Endothelial cell (in vitro differentiated cells): ENCODE measurements at places on chromosomes 16 and 17.

GRCh38 chr17:50027172-50027880 is 28.6 kb upstream of the ITGA3 start:
- H3K27ac ChIP-seq, result no peak overlapping the region
- no peak overlapping the region for H3K4me3 ChIP-seq
- no peak for DNase-seq

- no peak overlapping the region for H3K27ac ChIP-seq
- no peaks in the 10 kb centered on the region for H3K4me1 ChIP-seq
Observed at GRCh38 chr17:50102164-50102991, 7.2 kb downstream of the PDK2 start.

DNA sequence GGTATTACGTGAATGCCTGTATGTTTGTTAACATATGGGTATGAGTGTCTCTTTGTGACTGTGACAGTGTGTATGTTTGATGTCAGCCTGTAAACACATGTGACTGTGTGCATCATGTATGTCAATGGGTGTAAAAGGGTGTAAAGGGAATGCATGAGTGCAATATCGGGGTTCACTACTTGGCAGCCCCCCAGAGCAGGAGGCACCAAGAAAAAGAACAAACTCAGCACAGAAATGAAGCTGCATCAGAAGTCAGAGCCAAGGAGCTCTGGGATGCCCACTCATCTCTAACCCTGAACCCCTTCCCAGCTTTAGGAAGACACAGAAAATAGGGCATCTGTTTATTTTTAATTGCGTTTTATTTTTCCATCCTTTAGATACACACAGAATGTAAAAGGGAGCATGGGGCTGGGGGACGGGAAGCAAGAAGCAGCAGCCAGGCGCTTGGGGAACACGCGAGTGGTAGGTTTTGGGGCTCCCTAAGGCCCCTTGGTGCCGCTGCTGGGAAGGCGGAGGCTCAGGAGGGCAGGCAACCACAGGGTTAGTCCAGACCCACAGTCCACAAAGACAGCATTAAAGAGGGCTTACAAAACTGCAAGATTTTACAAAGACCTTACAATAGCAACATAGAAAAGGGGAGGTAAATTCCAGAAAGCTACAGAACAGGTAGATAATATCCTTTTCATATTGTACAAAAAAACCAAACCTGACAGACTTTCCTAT is 2.3 kb upstream of the HOXB6 start:
- DNase-seq, result no peak
- no peak overlapping the region for H3K27ac ChIP-seq
- H3K4me3 ChIP-seq, result no peak overlapping the region
- no peaks in the 10 kb centered on the region for H3K36me3 ChIP-seq

- H3K27ac ChIP-seq, result no peak overlapping the region
- no peak for DNase-seq
- peaks cover 5% of the 10 kb centered on the region for H3K36me3 ChIP-seq
- H3K4me3 ChIP-seq, result no peak overlapping the region
- H3K4me1 ChIP-seq, result peaks cover 31% of the 10 kb centered on the region
- H3K27me3 ChIP-seq, result peaks cover 6% of the 10 kb centered on the region
Observed at GRCh38 chr17:42283241-42284023, 4.9 kb upstream of the STAT5A start.

GRCh38 chr17:82216301-82217119 is 3.9 kb upstream of the CCDC57 start:
- H3K36me3 ChIP-seq, result peaks cover 4% of the 10 kb centered on the region
- no peak overlapping the region for H3K4me3 ChIP-seq
- H3K27me3 ChIP-seq, result peaks cover 5% of the 10 kb centered on the region
- no peak for DNase-seq
- H3K4me1 ChIP-seq, result peaks cover 3% of the 10 kb centered on the region

GRCh38 chr16:8943001-8943763 is 20.5 kb downstream of the USP7 start:
- peaks cover 21% of the 10 kb centered on the region for H3K4me1 ChIP-seq
- DNase-seq, result no peak
- no peaks in the 10 kb centered on the region for H3K36me3 ChIP-seq
- H3K4me3 ChIP-seq, result no peak overlapping the region
- H3K27ac ChIP-seq, result no peak overlapping the region

- no peak overlapping the region for H3K27ac ChIP-seq
- H3K27me3 ChIP-seq, result peaks cover 10% of the 10 kb centered on the region
- no peaks in the 10 kb centered on the region for H3K4me1 ChIP-seq
- H3K36me3 ChIP-seq, result no peaks in the 10 kb centered on the region
Observed at GRCh38 chr17:83149761-83150251, 70.4 kb downstream of the METRNL start.

- H3K4me1 ChIP-seq, result peaks cover 18% of the 10 kb centered on the region
- H3K27me3 ChIP-seq, result peaks cover 5% of the 10 kb centered on the region
- no peaks in the 10 kb centered on the region for H3K36me3 ChIP-seq
- no peak overlapping the region for H3K27ac ChIP-seq
Observed at GRCh38 chr17:30228011-30228410, 7.5 kb downstream of the SLC6A4 start.

GRCh38 chr17:79008666-79009387 is 737 bp downstream of the CANT1 start:
- H3K4me1 ChIP-seq, result peaks cover 35% of the 10 kb centered on the region
- H3K4me3 ChIP-seq, result peak overlapping the region; percentile 98
- H3K27me3 ChIP-seq, result peaks cover 7% of the 10 kb centered on the region
- peak overlapping the region; percentile 91 for H3K27ac ChIP-seq
- no peak for DNase-seq
- H3K36me3 ChIP-seq, result peaks cover 14% of the 10 kb centered on the region

GRCh38 chr17:42133461-42134041 is 10.9 kb downstream of the HSPB9 start:
- peaks cover 70% of the 10 kb centered on the region for H3K4me1 ChIP-seq
- H3K27me3 ChIP-seq, result peaks cover 11% of the 10 kb centered on the region
- peaks cover 26% of the 10 kb centered on the region for H3K36me3 ChIP-seq

DNA sequence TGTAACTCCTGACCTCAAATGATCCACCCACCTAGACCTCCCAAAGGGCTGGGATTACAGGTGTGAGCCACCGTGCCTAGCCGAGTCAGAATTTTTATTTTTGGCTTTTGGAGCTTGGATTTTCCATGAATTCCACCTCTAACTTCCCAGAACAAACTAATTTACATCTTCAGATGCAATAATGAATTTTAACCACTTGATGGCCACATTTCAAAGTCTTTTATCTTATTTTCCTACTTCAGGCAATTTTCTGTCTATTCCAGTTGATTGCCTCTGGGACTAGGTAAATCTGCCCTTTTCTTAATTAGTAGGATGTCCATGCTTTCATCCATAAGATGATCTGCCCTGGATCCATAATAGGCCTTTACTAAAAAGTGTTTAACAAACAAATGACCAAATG is 156.4 kb upstream of the ANKFN1 start:
- H3K4me1 ChIP-seq, result no peaks in the 10 kb centered on the region
- no peak overlapping the region for H3K4me3 ChIP-seq
- no peak overlapping the region for H3K27ac ChIP-seq
- no peak for DNase-seq
- H3K27me3 ChIP-seq, result no peaks in the 10 kb centered on the region
- H3K36me3 ChIP-seq, result peaks cover 3% of the 10 kb centered on the region

DNA sequence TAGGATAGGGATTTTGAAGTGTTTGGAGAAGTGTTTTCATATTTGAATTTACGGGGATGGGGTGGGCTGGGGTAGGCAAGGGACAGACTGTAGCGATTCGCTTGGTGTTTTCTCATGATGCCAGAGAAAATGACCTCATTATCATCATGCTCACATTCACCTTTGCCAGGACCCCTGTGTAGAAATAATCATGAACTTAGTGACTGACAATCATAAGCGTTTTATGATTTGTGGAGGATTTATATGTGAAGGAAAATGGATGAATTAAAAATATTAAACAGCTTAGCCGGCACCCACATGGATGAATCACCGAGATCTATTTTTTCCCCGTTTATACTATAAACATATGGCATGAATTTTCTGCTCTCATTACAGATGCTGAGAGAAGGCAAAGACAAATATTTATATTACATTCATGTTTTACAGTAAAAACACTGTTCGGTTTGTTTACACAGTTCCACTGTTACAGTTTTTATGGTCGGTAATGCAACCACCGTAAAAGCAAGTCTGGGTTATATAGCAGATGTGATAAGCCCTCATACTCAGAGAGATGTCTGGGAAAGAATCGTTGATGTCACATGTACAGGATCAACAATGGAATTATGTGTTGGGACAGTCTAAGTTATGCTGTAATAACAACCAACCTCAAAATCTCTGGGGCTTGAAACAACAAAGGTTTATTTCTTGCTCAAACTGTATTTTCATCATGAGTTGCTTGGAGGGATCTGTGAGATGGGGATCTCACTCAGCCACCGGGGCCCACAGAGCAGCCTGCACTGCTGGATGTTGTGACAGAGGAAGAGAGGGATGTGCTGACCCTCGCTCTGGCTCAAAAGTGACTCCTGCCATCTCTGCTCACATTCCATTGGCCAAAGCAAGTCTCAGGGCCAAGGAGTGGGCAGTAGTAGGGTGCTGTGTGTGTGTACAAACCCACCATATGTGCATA is 85.1 kb downstream of the WWOX start:
- H3K27ac ChIP-seq, result no peak overlapping the region
- DNase-seq, result no peak
- H3K4me3 ChIP-seq, result no peak overlapping the region
- no peaks in the 10 kb centered on the region for H3K27me3 ChIP-seq
- no peaks in the 10 kb centered on the region for H3K36me3 ChIP-seq

GRCh38 chr17:62761884-62762283 is 46.2 kb downstream of the MARCHF10 start:
- no peaks in the 10 kb centered on the region for H3K36me3 ChIP-seq
- H3K27ac ChIP-seq, result no peak overlapping the region
- no peak for DNase-seq
- H3K4me3 ChIP-seq, result no peak overlapping the region

GRCh38 chr16:4612474-4612931 is 2.2 kb downstream of the UBALD1 start:
- peaks cover 5% of the 10 kb centered on the region for H3K4me1 ChIP-seq
- peaks cover 8% of the 10 kb centered on the region for H3K27me3 ChIP-seq
- DNase-seq, result no peak
- no peak overlapping the region for H3K4me3 ChIP-seq

DNA sequence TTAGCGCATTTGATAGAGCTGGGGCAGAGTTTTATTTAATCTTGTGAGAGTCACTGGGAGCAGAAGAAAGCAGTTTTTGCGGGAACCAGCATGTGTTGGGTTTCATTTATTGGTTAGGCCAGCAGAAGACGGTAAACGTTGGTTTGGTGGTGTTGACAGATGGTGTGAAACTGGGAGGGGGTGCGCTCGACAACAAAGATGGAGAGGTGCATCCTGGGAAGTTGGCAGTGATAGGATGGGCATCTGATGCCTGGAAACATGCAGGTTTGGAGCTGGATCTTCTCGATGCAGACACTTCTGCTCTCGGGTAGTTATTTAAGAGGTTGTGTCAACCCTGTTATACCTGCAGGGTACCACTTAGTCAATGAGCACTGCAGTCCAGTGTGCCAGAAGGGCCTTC is 24.9 kb upstream of the CLEC18A start:
- H3K27ac ChIP-seq, result no peak overlapping the region
- peaks cover 5% of the 10 kb centered on the region for H3K27me3 ChIP-seq
- H3K4me1 ChIP-seq, result peaks cover 3% of the 10 kb centered on the region
- H3K36me3 ChIP-seq, result no peaks in the 10 kb centered on the region
- no peak overlapping the region for H3K4me3 ChIP-seq
- DNase-seq, result no peak

- no peak overlapping the region for H3K4me3 ChIP-seq
- no peak overlapping the region for H3K27ac ChIP-seq
- no peak for DNase-seq
- no peaks in the 10 kb centered on the region for H3K36me3 ChIP-seq
Observed at GRCh38 chr16:24423312-24423711, 116.1 kb upstream of the RBBP6 start.

GRCh38 chr17:81200695-81201580 is 21.8 kb downstream of the CEP131 start:
- H3K4me1 ChIP-seq, result peaks cover 5% of the 10 kb centered on the region
- no peaks in the 10 kb centered on the region for H3K36me3 ChIP-seq
- H3K27ac ChIP-seq, result peak overlapping the region; percentile 68
- DNase-seq, result peak; percentile 71
- no peak overlapping the region for H3K4me3 ChIP-seq
- H3K27me3 ChIP-seq, result peaks cover 2% of the 10 kb centered on the region

GRCh38 chr16:53446090-53446489 is 11.8 kb downstream of the RBL2 start:
- H3K36me3 ChIP-seq, result peaks cover 14% of the 10 kb centered on the region
- H3K27ac ChIP-seq, result no peak overlapping the region
- H3K4me3 ChIP-seq, result no peak overlapping the region
- H3K4me1 ChIP-seq, result no peaks in the 10 kb centered on the region
- DNase-seq, result no peak
- no peaks in the 10 kb centered on the region for H3K27me3 ChIP-seq

- peak; percentile 98 for DNase-seq
- H3K36me3 ChIP-seq, result no peaks in the 10 kb centered on the region
- H3K4me3 ChIP-seq, result no peak overlapping the region
- no peaks in the 10 kb centered on the region for H3K27me3 ChIP-seq
Observed at GRCh38 chr17:57783338-57783742, 38.2 kb upstream of the CCDC182 start.

GRCh38 chr17:65078441-65079160 is 22.1 kb upstream of the GNA13 start:
- peaks cover 36% of the 10 kb centered on the region for H3K4me1 ChIP-seq
- H3K27ac ChIP-seq, result peak overlapping the region; percentile 21
- no peak overlapping the region for H3K4me3 ChIP-seq
- no peaks in the 10 kb centered on the region for H3K36me3 ChIP-seq
